OCI-M1 (cell line): ENCODE measurements at places on chromosomes 16 and 17.

GRCh38 chr17:37218849-37219248, 156.9 kb upstream of the C17orf78 start:
- DNase-seq = no peak

DNA sequence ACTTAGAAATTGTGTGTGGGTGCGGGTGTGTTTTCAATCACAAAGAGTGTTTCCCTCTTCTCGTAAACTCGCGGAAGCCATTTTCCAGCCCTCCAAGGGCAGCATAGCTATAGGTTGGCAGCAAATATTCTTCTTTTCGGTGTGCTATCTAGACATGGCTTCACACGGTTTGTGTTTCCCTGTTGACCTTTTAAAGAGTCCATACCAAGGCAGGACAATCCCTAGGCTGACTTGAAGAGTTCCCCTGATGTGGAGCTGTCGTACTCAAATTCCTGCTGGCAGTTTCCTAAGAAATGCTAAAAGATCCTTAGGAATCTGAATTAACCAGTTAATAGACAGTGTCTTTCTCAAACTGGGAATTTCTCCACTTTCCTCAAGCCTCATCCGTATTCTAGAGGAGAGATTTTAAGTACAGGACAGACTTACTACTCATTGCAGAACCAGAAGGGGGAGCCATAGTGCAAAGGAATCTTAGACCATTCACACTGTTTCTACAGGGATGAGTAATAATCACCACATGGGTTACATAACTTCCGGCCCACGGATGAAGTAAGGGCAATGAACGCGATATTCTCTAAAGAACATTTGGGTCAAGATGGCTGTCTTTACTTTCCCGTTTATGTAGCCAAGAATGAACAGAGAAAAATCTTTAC, 288.6 kb upstream of the ELAC2 start:
- peak; percentile 98 for DNase-seq

- DNase-seq = no peak
These were observed 33.9 kb upstream of the METTL9 start for GRCh38 chr16:21565507-21565860.

- DNase-seq = peak; percentile 17
These were observed 7.3 kb downstream of the DLX4 start for GRCh38 chr17:49976163-49976827.

- no peak for DNase-seq
These were observed 9.9 kb downstream of the METTL22 start for GRCh38 chr16:8631373-8631772.

- no peak for DNase-seq
These were observed 188.2 kb downstream of the HS3ST3B1 start for GRCh38 chr17:14488958-14489550.

GRCh38 chr17:3799181-3799945, 1.6 kb downstream of the ITGAE start:
- DNase-seq = no peak

DNA sequence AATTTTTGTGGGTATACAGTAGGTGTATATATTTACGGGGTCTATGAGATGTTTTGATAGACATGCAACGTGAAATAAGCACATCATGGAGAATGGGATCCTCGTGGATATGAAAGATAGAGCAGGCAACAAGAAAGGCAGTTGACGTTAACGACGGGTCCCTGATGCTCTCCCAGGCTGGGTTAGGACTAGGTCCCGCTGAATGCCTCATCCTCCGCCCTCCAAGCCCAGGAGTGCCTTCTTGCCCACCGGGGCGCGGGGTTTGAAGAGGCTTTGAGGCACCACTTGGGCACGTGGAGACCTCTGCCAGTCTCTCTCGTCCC, 9.5 kb upstream of the ZFP90 start:
- no peak for DNase-seq

- peak; percentile 70 for DNase-seq
These were observed 20.9 kb upstream of the FASN start for GRCh38 chr17:82118815-82119380.

GRCh38 chr17:71057448-71057847, 888.1 kb downstream of the KCNJ2 start:
- peak; percentile 15 for DNase-seq

DNA sequence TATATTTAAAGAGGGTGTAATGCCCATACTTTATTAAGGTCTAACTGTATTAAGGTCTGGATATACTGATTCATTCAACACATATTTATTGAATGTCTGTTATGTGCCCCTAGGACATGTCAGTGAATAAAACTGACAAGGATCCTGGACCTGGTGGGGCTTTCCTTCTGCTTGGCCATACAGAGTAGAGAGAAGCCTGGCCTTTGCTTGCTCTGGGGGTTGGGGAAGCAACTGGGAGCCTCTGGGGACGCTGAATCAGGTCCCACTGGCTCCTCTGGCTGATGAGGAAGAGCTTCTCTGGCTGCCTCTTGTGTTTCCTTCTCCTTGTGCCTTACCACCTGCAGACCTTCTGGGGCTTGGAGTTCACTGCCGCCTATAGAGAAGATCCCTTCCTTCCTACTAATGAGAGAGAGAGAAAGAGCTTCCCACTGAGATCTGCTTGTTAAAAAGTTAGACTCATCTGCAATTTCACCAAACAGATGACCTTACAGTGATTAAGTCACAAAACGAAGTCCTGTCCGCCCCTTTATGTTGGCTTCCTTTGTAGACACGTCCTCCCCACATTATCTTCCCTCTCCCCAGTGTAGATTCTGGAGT, 49.7 kb downstream of the MSI2 start:
- no peak for DNase-seq

DNA sequence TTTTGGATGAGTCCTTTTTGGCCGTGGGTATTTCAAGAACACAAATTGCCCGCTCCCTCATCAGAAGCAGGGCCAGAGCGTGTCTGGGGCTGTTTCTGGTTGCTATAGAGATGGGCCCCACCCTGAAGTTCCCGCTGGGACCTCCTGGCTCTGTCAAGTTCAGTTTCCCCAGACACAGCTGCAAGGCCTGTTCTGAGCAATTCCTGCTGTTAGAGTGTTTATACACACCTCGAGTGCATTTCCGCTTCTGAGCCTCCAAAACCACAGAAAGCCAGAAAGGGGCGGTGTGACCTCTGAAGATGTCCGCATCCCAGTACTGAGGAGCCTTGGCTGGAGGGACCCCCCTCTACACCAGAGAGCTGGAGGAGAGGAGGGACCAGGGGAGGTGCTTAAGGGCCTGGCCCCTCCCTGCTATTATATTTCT, 9.3 kb upstream of the WBP2 start:
- no peak for DNase-seq

DNA sequence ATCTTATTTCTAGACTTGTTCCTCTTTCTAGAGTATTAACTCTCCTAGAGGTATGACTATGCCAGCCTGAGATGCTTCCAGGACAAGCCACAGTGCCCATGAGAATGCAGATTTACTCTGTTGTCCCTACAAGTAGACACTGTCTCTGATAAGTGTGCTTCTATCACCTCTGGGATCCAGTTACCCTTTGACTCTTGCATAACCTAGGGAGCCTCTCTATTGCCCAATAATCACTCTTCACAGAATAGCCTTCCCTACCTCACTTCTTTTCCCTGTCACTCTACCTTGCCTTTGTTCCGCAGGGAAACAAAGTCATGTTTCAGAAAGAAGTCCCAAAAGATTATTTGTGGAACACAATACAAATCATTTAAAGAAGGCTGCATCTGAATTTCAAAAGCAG, 1.6 kb upstream of the KRT34 start:
- no peak for DNase-seq

DNA sequence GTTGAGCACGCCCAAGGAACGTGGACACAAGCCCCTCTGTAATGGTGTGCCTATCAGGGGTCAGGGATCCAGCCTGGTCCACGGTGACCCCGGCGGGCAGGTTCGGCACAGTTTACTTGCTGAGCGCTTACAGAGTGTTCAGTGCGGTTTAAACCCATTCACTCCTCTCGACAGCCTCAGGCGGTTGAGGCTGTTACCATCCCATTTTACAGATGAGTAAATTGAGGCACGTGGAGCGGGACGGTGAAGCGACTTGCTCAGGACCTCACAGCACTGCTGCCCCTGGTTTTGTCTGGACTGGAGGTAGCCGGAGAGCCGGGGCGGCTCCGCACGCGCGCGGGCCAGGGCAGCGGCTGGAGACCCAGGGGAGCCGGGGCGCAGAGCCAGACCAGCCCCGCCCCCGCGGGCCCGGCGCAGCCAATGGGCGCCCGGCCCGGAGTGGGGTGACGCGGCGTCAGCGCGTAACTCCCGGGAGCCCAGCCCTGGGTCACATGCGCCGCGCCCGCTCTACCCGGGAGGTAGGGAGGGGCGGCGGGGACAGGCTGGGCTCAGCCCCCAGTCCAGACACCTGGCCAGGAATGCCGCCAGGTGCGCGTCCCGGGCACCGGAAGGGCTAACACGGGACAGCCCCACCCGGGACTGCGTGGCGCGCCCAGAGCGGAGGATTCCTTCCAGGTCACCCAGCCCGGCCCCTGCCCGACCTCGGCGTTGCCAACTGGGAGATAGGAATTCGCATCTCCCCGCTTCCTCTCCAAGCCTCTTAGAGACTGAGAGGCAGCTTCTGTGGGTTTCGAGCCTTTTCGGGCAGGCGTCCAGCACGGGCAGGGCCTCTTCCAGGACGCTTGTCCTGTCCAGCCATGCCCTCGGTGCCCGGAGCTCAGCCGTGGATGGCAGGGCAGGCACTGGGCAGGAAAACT, 3.3 kb upstream of the SREBF1 start:
- peak; percentile 86 for DNase-seq

DNA sequence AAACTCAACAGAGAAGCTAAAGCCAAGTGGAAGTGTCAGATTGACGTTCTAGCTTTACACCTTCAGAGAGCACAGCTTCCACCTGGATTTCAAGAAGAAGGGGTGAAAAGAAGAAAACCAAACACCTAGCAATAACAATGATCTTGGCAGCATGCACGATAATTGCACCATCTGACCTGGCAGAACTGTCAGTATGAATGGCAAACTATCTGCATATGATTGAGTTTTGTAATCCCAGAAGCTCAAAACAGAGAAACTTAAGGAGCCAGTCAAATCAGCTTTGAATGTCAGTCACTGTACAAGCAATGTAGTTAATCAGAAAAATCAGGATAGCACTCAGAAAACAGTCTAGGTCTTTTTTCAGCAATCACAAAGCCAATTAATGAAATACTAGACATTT, 427.1 kb downstream of the ZFHX3 start:
- DNase-seq = no peak

- DNase-seq = no peak
These were observed 15.3 kb downstream of the DLG4 start for GRCh38 chr17:7204336-7204735.

DNA sequence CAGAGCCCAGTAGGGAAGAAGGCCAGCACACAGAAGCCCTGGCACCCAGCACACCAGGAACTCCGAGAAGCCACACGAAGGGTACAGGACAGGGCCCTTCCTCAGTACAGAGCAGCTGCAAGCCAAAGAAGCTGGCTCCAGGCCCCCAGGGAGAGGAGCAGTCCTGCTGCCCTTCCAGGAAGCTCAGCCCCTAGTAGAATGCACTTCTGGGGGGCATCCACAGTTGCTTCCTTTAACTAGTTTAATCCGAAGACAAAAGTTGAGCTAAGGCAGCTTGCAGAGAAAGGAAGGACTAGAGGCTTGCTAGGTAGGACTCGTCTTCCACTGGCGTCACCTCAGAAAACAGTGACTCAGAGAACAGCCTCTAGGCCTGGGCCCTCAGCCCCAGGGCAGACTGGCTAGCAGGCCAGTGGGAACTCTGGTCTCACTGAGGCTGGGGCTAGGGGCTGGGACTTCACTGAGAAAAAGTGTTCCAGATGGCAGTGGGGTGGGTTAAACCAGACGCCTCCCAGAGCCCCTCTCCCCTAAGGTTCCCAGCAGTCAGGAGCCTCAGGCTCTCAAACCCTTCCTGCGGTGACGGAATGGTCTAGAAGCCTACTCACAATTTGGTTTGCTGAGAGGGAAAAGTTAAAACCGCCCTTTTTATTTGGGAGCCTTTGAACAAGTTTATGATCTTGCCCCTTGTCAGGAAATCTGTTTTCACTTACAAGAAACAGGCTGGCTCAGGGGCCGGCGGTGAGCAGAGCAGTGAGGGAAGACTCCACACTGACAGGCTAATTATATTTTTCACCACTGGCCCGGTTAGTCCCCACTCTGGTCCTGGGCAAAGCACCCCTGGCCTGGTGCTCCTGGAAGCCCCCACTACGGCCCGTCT, 41.4 kb downstream of the ACTG1 start:
- DNase-seq = no peak

- DNase-seq = no peak
These were observed 51.0 kb downstream of the MMP15 start for GRCh38 chr16:58076514-58076913.

DNA sequence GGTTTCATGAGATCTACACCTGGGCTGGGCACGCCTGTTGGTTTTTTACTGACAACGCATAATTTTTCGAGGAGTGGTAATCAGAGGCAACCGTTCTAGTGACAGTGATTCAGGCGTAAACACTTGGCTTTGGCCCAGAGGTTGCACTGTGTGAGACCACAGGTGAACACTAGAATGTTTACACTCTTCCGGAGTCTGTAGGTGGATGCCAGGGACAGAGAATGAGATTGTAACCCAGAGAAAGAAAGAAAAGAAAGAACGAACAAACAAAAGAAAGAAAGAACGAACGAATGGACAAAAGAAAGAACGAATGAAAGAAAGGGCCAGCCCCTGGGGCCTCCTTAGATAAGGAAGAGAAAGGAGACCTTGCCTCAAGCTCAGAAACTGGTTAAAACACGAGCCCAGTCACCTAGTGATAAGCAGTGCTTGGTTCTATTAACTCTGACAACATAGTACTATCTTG, 113.2 kb downstream of the PRKCB start:
- peak; percentile 52 for DNase-seq

GRCh38 chr17:32593003-32593402, 106.2 kb downstream of the CDK5R1 start:
- no peak for DNase-seq

DNA sequence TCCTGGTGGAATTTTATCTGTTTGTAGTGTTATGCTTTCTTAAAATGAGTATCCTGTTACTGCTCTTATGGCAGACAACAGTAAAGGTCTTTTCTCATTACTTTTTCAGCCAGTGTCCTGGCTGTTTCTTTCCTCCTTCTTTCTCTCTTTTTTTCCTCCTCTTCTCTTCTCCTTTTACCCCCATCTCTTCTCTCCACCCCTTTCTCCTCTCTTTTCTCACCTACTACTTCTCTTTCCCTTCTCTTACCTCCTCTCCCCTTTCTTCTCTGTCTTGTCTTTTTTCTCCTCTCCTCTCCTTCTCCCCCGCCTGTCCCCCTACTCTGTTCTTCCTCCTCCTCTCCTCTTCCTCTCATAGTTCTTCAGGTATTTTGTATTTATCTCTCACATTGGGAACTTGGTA, 48.9 kb downstream of the CPD start:
- DNase-seq = no peak

GRCh38 chr17:51461578-51462004, 201.2 kb downstream of the UTP18 start:
- DNase-seq = peak; percentile 74

DNA sequence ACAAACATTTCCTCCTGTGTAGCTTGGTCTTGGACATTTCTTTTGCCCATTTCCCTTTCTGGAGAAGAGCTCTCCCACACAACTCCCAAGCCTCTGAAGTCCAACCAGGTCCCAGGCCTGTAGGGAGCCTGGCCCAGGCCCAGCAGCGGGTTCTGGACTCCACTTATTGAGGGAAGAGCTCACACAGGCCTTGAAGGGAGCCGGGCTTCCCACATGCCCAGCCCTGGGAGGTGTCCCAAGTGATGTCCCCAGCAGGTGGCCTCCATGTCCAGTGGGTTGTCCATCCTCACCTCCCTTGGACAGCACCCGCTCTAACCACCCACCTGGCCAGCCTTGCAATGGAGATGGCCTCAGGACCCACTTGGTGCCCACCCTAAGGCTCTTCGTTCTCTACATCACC, 5.9 kb upstream of the EPX start:
- DNase-seq = no peak

GRCh38 chr16:52912565-52913173, 140.0 kb downstream of the CHD9NB start:
- DNase-seq = peak; percentile 61

GRCh38 chr16:5386989-5387388, 289.4 kb upstream of the EEF2KMT start:
- no peak for DNase-seq
